CD4-positive, alpha-beta T cell treated with Interleukin-1 beta for 1 hour (primary cell): ENCODE measurements at places on chromosomes 4 and X.

- no peak for DNase-seq
These were observed 2.4 kb upstream of the C4orf50 start for GRCh38 chr4:6020613-6021012.

DNA sequence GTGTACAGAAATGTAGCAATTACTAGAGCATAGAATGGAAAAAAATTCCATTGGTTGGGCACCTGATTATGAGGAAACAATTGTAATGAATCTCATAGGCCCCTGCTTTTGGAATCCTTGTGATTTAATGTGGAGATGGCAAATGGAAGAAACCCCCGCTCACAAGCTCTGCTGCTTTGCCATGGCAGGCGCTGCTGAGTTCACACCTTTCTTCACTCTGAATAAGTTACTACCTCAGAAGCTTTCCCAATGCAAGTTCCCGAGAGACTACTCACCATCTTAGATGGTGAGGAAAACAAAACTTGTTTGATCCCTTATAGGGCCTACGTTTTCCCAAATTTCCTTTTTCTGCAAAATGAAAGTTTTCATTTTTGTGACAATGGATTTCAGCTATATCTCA is 266.6 kb upstream of the TAPT1 start:
- no peak for DNase-seq

DNA sequence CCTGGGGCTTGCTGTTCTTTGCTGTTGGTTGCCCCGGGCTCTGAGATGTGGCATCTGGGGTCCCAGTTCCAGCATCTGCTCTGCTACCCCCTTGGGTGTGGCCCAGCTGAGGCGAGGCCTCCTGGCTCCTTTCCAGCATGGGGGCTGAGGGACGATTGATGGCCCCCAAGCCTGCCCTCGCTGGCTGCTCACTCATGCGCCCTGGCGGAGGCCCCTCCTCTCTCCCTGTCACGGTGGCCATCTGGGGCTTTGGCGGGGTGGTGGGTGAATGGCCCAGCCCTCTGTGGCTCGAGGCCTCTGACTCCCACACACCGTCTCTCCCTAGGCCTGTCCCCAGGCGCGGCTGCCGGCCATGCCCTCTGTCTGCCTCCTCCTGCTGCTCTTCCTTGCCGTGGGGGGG is 1.8 kb downstream of the PLXNA3 start:
- no peak for DNase-seq

GRCh38 chr4:55337944-55338343 is 8.1 kb upstream of the SRD5A3 start:
- no peak for DNase-seq
